ENCODE measurements at places on chromosomes 4 and X.

- no peak for DNase-seq
These were observed 92.0 kb downstream of the TMEM144 start for GRCh38 chr4:158302076-158302866.

DNA sequence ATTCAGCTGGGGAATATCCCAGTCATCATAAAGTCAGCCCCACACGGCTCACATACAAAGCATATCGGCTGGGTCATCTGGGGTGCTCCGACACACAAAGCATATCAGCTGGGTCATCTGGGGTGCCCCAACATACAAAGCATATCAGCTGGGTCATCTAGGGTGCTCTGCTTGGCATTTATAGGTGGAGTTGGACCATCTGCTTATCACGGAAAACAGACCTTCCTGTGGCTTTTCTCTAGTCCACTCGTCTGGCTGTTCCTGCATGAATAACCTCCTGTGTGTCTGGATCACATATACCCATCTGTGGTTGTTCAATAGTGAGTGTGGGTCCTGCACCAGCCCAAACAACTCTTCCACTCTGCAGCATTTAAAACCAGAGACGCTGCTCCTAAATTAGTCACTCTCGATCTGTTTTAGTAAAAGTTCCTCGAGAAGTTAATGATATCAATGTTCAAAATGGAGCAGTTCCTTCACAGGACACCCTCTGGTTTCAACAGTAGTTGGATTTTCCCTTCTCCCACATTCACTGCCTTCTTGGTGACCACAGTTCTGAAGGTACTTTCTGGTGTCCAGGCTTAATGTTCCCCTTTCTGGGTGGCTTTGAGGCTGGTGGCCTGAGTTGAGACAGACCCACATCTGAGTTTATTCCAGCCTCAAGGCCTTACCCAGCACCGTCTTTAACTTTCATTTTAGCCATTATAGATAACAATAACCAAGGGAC is 70.0 kb upstream of the FRG1 start:
- no peak for DNase-seq

DNA sequence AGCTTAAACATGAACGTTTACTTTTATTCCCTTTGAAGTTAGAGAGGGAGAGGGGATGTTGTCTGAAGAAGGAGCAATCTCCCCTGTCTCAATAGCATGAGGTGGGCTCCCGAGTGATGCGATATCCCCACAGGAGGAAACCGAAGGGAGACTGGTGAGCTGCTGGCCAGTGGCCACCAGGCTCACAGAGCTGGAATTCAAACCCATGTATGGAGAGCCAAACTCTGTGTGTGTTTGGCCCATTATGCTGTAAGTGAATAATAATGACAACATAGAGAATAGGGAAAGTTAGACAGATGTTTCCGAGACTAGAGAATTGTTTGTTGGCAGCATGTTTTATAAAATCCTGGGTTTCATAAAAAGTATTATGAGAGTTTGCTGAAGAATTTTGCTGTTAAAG is 66.1 kb upstream of the CLNK start:
- DNase-seq: no peak

- no peak for DNase-seq
These were observed 54.6 kb upstream of the DRP2 start for GRCh38 chrX:101164766-101165590.

DNA sequence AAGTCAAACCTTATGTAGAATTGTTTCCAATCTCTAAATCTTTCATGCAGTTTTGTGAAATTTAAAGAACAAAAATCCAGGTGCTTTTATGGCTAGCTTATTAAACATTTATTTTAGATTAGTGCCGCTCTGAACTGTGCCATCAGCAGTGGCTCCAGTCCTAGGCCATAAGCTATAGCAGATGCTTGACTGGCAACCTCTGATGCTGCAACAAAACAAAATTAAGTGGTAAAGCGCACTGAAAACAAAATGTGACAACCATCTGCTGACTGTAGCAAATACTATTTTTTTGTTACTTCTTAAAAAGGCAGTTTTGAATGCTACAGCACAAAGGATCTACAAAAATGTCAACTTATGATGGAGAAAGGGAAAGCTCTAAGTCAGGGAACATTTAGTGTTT is 237.4 kb downstream of the DCLK2 start:
- DNase-seq: no peak

- no peak for DNase-seq
These were observed 34.1 kb upstream of the AFF2 start for GRCh38 chrX:148466292-148466691.

GRCh38 chr4:42845586-42845985 is 46.9 kb upstream of the GRXCR1 start:
- DNase-seq: no peak

GRCh38 chr4:184112006-184112550 is 105.6 kb downstream of the ENPP6 start:
- DNase-seq: no peak

- no peak for DNase-seq
These were observed 607.8 kb downstream of the FSTL5 start for GRCh38 chr4:161555689-161556660.

- DNase-seq: no peak
These were observed 33.9 kb upstream of the STIM2 start for GRCh38 chr4:26826721-26827120.

DNA sequence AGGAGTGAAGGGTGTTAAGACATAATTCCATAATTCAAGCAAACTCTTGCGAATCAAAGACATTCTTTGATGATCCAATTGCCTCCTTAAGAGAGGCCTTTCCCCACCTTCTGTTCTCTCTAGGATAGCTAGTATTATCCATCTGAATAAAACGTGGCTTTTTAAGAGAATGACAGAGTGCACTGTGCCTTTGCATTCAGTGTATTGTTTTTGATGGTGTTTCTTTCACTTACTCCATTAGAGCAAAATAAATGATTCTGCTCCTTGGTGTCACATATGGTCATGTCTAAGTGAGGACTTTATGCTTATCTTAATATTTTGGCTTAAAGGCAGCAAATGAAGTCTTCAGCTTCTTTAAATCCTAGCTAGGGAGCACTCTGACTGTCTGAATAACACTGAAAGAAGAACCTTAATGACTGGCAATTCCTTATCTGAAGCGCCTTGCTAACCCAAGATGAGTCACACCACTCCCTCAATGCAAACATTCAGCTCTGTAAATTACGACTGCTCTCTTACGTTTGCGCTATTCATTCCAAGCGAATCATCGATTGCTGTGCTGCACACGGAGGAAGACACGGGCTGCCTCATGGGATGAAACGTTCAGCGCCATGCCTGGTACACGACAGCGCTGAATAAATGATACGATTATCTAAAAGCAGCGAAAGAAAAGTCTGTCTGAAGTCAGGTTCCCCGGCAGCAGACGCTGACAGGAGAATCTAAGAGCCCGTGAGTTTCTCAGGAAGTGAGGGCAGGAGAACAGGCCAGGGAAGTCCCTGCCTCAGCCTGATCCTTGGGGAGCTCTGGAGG is 35.1 kb upstream of the GEMIN8 start:
- DNase-seq: no peak

DNA sequence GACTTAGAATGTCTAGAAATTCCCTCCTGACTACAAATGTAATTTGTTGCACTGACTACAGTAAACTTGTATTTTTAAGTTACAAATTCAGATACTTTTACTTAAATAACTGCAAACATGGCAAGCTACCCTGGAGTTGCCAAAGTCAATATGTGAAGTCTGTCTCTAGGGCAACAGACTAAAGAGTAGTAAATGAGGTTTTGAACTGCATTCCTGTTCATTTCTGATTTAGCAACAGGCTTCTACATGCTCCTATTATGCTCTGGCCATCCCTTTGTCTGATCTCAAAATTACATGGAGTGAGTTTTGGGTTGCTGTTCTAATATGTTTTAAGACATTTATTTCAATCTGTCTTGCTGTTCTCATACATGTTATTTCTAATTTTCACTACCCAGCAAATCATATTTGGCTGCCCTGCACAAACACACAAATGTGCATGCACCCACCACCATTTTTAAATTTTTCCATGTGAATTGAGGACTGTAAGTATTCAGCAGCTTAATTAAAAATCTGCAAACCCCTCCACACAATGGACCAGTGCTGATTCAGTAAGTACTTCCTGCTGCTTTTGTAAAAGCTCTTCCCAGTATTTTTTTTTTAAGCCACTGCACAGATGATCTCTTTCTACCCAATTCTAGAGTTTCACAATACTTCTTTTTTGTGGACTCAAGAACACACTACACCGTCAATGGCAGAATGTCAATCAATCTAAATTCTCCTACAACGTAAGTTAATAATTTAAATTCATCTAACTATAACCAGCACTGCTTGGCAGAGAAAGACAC is 26.7 kb downstream of the SH3RF1 start:
- DNase-seq: no peak

DNA sequence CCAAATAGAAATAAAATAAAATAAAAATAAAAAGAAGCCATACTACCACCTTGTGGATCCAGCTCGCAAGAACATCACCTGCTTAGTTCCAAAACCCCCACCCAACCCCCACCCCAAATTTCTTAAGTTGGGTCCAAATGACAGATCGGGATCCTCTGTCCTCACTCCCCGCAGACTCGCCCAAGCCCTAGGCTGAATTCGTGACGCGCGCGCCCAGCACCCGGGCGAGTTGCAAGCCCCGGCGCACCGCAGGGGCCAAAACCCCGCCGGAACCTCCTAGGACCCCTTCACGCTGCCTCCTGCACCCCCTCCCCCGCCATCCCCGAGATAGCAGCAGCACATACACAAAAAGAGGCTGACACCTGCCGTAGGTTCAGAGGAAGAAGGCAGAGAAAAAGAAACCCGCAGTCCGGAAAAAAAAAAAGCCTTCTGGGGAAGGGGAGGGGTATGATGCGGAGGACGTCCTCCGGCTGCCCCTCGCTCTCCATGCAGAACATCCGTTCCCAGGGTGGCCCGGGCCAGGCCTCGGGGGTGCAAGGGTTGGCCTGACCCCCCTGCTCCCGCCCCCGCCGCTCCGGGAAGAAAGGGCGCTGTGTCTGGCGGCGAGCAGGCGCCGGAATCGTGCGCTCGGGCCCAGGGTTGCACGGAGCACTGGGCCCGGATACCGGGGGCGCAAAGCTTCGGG is 2.6 kb downstream of the NLGN4X start:
- no peak for DNase-seq

DNA sequence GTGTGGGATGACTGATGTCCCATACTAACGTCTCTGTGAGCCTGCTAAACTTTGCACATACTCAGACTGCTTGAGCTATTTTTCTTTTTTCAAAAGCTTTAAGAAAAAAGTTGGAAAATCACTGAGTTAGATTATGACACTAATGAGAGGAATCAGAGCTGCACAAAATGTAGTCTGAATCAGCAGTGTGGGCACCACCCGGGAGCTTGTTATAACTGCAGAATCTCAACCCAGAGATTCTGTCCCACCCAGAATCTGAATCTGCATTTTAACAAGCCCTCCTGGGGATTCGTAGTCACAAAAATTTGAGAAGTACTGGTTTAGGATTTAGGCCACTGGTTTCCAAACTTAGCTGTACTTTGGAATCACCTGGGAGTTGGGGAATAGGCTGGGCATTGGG is 102.1 kb upstream of the MID1IP1 start:
- DNase-seq: no peak

GRCh38 chr4:42281324-42282020 is 115.8 kb upstream of the SHISA3 start:
- no peak for DNase-seq

Data from midbrain (tissue), 1 donor.